K562 (cell line): ENCODE measurements at places on chromosomes 1 and 21. TPM values are rescaled to one million over a fixed set of nuclear protein-coding genes. Genes with fewer than 3 reads are reported as not detected.

GRCh38 chr1:208101661-208102431 is 142.3 kb downstream of the PLXNA2 start:
- no peaks in the 10 kb centered on the region for H3K4me1 ChIP-seq
- H3K4me3 ChIP-seq, result no peak overlapping the region
- H3K27me3 ChIP-seq, result peaks cover 51% of the 10 kb centered on the region
- H3K27ac ChIP-seq, result no peak overlapping the region

GRCh38 chr1:194698908-194699318 is 1512.5 kb upstream of the B3GALT2 start:
- peak overlapping the region; percentile 33 for H3K27ac ChIP-seq
- H3K4me3 ChIP-seq, result no peak overlapping the region
- no peaks in the 10 kb centered on the region; the same call in 1 of the 2 replicates for H3K4me1 ChIP-seq
- peak; percentile 22 for DNase-seq
- no peaks in the 10 kb centered on the region for H3K36me3 ChIP-seq
- no peaks in the 10 kb centered on the region for H3K27me3 ChIP-seq

DNA sequence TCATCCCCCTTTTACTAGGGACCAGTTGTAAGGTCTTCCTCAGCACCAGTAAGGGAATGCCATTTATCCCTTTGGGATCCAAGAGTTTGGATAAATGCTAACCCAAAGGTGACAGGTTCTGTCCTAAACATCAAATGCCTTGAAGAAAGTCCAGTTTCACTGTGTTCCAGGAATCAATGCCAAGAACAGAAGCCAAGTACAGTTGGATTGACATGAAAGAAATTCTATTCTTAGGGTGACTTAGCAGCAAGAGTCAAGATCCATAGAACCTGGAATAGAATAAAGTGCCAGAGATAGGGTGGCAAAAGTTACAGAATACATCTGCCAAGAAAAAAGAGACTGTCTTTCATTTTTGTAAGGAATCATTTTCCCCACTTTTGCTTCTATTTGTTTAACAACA is 94.9 kb upstream of the ADAMTS5 start:
- no peak overlapping the region for H3K4me3 ChIP-seq
- H3K36me3 ChIP-seq, result no peaks in the 10 kb centered on the region
- H3K27me3 ChIP-seq, result no peaks in the 10 kb centered on the region
- H3K4me1 ChIP-seq, result no peaks in the 10 kb centered on the region
- no peak overlapping the region for H3K27ac ChIP-seq

GRCh38 chr21:40162075-40162474 is 294.8 kb downstream of the PCP4 start:
- DNase-seq, result no peak
- H3K27me3 ChIP-seq, result no peaks in the 10 kb centered on the region
- H3K4me3 ChIP-seq, result no peak overlapping the region
- H3K27ac ChIP-seq, result no peak overlapping the region
- H3K4me1 ChIP-seq, result no peaks in the 10 kb centered on the region

DNA sequence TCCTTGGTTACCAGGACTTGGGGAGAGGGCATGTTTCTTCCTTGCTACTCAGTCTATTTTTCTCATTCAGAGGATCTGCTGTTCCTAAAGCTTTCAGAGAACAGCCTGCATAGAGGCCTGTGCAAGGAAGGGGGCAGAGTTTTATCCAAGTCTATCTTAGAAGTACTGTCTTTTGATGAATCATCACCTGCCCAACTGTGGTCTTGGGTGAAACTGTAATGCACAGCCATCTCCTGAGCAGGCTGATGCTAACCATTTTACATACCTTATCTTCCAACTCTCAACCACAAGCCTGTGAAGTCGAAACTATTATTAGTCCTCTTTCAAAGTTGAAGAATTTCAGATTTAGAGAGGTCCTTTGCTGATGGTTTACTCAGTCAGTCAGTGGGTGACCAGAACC is 368.0 kb downstream of the HHAT start:
- H3K4me1 ChIP-seq, result no peaks in the 10 kb centered on the region
- no peaks in the 10 kb centered on the region for H3K27me3 ChIP-seq
- no peak overlapping the region for H3K27ac ChIP-seq
- DNase-seq, result no peak

The BEND5 gene
- not detected in 2 replicates for total RNA-seq

The SRRM1 gene
- 200 and 225 TPM in 2 replicates for total RNA-seq

The SYCP1 gene
- not detected in 2 replicates for total RNA-seq

The TINAGL1 gene
- total RNA-seq, result 0.27 and 0.67 TPM in 2 replicates
